ENCODE measurements at places on chromosomes 3 and 15.

GRCh38 chr15:78362716-78363380, 22.7 kb downstream of the CRABP1 start:
- no peak for DNase-seq

DNA sequence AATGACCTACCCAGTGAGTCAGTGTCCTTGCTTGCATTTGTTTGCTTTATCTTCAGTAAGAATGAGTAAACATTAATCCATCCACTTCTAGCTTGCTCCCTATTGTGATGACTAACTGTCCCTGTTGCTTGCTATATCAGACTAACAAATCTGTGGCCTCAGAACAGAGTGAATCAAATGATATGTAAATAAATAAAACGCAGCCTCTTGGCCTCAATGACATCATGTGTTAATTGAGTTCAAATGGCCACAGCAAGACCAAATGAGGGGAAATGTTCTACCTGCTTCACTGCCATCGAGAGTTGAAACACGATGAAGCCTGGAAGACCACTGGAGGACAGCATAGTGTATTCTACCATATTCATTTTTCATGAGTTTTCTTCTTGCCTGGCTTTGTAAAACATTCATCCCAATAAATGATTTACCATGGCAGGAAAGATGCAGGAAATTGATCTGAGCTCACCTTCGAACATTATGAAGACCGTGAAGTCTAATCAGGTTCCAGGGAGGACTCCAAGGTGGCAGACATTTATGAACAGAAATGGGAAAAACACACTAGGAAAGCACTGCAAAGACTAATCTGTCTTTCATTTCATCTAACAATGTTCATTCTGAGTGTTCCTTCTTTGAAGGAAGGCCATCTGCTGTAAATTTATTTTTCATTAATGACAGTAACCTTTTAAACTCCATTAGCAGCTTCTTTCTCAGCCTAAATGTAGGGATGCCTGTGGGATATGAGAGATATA, 1144.5 kb downstream of the TUSC7 start:
- DNase-seq: peak; percentile 54

GRCh38 chr15:31352339-31352751, 25.7 kb downstream of the KLF13 start:
- DNase-seq: no peak

GRCh38 chr3:27504749-27505148, 20.6 kb upstream of the SLC4A7 start:
- DNase-seq: no peak

- DNase-seq: peak; percentile 23
These were observed 79.4 kb upstream of the ATP11B start for GRCh38 chr3:182713743-182714517.

GRCh38 chr3:185702262-185703225, 116.4 kb downstream of the SENP2 start:
- DNase-seq: no peak

DNA sequence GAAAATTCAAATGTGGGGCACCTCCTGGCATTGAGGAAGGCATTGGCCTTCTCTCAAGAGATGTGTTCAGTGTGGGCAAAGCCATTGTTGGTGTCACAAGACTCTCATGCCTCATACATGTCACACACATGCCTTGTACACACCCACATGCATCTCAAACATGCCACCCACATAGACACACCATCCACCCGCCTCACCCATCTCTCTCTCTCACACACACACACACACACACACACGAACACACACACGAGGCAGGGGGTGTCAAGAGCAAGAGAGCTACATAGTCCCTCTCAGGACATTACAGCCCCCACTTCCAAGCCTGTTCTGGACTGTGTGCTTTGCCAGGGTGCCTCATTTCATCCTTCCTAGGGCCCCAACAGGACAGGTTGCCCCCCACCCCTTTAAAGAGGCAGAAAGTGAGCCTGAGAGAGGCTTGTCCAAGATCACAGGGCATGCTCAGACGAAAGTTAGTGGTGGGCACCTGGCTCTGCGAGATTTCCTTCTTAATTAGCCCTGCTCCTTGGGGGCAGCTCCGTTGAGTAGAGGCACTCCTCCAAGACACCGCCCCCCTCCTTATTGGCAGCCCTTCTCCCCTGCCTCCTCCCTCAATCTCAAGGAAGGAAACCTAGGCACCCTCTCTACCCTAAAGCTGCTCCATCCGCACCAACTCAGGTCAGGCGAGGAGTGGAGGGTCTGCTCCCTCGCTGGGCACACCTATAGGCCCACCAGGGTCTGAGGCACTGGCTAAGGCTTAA, 50.5 kb upstream of the CCDC174 start:
- no peak for DNase-seq

DNA sequence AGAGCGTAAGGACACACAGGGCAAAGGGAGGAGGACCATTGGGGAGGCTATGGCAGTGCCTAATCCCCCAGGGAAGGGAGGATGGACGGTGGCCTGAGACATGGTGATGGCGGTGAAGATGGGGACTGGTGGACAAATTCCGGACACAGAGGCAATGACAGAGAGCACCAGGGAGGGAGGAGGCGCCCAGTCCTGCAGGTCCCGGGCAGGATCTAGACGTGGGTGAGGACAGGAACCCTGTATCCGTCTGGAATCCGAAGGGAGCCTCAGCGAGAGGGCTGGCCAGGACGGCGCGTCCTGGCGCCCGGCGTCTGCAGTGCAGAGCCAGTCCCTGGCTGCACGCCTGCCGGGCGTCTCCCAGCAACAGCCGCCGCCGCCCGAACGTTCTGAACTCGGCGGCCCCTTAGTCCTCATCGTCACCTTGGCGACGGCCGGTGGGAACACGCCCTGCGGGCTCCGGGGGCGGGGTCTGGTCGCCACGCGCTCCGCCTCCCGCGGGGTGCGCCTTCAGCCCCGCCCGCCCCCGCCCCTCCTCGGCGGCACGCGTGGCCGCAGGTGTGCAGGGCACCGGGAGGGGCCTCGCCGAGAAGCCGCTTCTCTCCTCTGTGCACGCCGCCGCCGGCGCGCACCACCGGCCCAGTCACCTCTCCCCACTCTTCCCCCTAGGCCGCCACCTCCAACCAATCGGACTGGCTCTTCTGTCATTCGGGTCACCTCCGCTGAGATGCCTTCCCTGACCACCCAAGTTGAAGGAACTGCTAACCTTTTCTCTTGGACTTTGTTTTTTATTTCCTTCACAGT, 11.6 kb downstream of the XIRP1 start:
- DNase-seq: no peak

- no peak for DNase-seq
These were observed 145.0 kb downstream of the ATP10A start for GRCh38 chr15:25718169-25718536.

GRCh38 chr3:50853936-50854335, 179.2 kb downstream of the DOCK3 start:
- DNase-seq: no peak

GRCh38 chr3:57832900-57833313, 76.8 kb downstream of the SLMAP start:
- no peak for DNase-seq

DNA sequence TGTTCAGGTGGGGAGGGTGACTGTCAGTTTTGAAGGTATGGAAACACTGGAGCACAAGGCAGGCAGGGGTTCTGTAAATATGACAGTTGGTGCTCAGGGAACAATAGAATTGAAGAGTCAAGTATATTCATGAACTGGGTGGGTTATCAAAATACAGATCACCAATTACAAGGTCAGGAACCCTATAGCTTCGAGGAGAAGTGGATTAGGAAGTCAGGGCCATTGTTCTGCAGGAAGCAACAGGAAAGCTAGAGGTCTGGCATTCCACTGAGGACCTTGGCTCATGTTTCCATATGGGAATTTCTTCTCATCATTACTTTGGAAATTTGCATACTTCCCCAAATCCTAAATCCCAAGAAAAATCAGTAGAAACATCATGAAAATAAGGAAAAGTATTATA, 125.9 kb downstream of the MYRIP start:
- DNase-seq: no peak

DNA sequence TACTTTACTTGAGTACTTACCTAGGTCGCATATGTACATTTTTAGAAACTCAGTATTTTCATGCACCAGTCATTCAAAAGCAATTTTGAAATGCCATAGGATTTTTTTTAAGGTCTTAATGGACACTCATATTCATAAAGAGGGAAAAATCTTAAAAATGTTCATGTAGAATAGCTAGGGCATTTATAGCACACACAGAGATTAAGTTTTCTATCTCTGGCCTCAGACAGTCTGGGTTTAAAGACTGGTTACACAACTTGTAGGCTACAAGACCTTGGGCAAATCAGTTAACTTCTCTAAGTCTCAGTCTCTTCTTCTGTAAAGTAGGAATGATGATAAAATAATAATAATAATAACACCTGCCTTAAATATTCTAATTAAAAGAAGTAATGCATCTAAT, 48.5 kb upstream of the UBP1 start:
- no peak for DNase-seq

- DNase-seq: no peak
These were observed 2.0 kb downstream of the FOXP1 start for GRCh38 chr3:71581457-71582035.

DNA sequence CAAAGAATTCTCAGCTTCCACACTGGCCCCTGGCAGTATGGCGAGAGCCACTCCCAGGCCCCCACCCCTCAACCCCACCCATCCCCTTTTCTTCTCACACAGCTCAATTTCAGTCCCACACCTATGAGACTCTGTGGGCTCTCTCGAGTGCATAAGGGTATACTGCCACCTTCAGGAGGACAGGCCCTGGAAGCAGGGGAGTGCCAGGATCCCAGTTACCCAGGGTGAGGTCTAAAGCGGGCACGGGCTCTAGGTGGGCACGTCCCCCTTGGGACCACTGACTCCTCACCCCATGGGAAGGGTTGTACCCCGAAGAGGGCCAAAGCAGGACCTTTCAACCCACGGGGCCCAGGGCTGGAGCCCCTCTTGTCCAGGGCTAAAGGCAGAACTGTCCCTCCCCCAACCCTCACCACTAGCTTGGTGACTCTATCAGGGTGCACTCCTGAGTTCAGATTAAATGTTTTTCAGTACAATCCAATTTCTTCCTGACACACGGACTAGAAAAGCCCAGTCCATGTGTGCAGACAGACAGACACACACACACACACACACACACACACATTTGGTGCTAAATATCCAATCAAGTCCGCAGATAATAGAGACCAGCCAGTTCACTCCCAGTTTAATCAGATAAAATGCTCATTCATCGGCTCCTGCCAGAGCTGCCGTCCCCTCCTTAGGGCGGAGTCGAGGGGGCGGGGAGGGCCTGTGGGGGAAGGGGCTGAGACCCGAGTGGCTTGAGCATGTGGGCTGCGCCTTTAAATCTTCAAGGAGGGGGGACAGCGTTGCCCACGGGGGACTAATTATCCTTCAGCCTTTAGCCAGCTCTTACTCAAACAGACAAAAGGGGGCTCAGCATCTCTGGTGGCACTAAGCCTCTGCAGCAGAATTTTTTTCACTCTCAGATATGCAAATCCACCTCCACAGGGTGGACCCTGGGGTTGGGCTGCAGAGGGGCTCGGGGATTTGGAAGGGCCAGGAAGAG, 59.3 kb downstream of the CYP11A1 start:
- DNase-seq: peak; percentile 35

DNA sequence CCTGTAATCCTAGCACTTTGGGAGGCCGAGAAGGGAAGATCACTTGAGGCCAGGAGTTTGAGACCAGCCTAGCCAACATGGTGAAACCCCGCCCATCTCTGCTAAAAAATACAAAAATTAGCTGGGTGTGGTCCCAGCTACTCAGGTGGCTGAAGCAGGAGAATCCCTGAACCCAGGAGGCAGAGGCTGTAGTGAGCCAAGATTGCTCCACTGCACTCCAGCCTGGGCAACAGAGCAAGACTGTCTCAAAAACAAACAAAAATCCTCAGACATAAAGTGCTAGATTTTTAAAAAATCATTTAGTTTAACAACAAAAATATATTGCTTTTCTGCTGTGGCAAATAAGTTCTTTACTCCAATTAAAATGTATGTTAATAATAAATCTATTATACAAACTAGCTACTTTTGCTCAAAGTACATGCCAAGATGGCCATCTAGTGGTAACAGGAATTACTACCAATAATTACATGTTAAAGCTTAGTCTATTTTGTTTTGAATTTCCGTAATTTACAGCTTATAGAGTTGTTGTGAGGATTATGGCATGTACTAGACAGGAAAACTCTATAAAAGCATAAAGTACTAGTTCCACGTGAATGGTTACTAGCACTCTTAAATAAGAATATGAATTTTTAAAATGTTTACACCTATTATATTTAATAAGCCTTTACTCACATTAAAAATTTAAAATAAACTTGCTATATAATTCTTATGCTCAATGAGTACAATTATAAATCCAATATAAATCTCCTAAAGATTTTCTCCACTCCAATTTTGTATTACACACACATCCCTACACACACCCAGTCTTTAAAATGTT, 39.0 kb downstream of the GABPB1 start:
- DNase-seq: peak; percentile 12

- no peak for DNase-seq
These were observed 483.6 kb downstream of the ERC2 start for GRCh38 chr3:55984626-55985025.

- no peak for DNase-seq
These were observed 373.1 kb upstream of the ADAMTS9 start for GRCh38 chr3:65060904-65061303.

DNA sequence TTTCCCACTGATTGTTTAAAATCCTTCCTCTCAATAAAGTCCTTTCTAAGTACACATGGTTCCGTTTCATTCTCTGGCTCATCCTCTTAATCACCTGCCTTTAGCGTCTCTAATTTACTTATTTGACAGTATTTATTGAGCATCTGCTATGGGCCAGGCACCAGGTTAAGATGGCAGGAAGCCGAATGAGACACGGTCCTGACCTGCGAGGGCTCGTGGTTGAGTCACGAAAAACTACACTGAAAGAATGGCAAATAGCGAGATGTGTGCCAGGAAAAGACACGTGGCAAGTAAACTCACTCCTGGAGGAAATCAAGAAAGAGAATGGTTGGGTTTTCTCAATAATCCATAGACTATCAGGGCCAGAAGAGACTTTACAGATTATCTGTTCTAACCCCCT, 60.9 kb downstream of the HES1 start:
- no peak for DNase-seq

GRCh38 chr15:85374831-85375230, 5.6 kb upstream of the AKAP13 start:
- no peak for DNase-seq

- no peak for DNase-seq
These were observed 43.5 kb downstream of the ARRDC4 start for GRCh38 chr15:98003996-98004395.

Measured in AG09319 (cell line).